Stimulated activated CD4-positive, alpha-beta T cell treated with anti-CD3 and anti-CD28 coated beads, Interleukin-4, amount 100 ng/mL, for 24 hours (primary cell): ENCODE measurements at places on chromosomes 11 and 22.

DNA sequence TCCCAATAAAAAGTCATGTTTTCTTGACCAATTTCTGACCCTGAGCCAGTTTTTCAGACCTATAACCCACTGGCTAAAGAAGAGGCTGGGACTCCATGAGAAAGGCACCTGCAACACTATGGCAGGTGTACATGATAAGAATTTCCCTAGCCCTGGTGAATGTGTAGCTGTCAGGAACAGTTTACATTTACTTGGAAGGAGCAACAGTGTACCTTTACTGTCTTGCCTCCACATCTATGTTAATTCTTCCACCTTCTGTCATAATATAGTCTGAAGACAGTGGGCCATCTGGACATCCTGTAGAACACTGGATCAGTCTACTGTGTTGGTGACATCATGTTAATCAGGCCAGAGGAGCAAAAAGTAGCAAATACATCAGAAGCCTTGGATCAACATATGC is 72.1 kb upstream of the CD82 start:
- DNase-seq, result no peak

DNA sequence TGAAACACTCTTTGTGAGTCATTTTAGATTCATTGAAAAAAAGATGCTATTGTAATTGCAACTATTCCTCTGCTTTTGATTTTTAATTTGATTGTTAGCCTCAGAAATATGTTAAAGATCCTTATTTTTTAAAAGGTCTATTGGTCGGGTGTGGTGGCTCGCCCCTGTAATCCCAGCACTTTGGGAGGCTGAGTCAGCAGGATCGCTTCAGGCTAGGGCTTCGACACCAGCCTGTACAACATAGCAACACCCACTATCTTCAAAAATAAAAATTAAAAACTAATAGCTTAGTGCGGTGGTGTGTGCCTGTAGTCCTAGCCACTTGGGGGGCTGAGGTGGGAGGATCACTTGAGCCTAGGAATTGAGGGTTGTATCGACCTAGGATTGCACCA is 71.9 kb upstream of the MYO18B start:
- DNase-seq, result no peak

GRCh38 chr11:36346562-36347383 is 50.7 kb downstream of the PRR5L start:
- no peak for DNase-seq

GRCh38 chr11:58446294-58446693 is 4.3 kb upstream of the OR5B12 start:
- DNase-seq, result no peak

DNA sequence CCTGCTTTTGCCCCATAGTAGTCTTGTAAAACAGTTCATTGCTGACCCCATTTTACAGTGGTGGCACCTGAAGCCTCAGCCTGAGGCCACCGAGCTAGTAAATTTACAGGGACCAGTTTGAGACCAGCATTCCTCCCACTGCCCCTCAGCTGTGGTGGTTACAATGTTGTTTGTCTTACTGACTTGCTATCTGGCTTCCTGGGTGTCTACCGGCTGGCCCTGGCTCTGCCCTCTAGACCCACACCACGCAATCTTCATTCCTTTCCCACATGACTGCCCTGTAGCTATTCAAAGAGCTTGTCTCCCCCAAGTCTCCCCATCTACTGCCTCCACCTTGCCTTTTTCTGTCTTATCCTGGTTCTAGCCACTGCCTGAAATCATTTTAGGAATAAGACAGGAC is 20.8 kb downstream of the PIK3IP1 start:
- DNase-seq, result no peak

- DNase-seq, result no peak
Measured at GRCh38 chr11:131618201-131618600, 247.8 kb downstream of the NTM start.

DNA sequence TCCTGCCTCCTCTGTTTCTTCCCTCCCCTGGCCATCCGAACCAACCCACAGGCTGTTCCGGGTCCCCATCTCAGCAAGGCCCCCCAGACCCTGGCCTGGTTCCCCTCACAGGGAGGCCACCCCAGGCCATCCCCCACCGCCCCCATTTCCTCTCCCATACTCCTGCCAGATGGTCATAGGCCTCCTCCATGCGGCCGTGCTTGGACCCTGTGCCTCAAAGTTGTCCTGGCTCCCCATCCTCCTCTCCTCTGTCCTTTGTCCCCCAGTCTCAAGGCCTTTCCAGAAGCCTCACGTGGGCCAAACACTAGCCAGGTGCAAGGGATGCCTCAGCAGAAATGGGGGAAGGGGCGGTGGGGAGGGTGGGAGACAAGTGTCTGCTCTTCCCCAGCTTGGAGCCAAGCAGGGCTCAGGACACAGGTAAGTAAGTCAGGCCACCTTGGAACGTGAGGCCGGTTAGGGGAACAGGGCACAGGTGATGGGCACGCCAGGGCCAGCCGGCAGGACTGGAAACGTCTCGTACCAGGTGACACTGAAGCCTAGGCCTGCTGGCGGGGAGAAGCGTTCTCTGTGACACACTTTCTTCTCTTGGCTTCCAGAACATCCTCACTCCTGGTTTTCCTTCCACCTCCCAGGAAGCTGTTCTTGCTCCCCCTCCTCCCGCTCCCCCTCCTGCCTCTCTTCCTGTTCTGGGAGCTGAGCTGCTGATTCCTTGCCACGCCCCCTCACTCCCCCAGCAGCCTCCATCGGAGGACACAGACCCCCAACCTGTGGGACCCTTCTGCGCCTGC is 31.5 kb upstream of the SLC22A12 start:
- no peak for DNase-seq

- no peak for DNase-seq
Measured at GRCh38 chr11:63847363-63847762, 8.5 kb downstream of the MARK2 start.

DNA sequence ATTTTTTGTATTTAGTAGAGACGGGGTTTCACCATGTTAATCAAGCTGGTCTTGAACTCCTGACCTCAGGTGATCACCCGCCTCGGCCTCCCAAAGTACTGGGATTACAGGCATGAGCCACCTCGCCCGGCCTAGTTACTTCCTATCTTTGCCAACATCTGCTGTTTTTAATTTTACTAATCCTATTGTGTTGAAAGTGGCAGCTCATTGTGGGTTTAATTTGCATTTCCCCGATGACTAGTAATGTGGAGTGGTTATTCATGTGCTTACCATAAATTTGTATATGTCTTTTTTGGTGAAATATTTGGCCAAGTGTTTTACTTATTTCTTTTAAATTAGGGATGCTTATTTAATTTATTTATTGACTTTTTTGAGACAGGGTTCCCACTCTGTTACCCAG is 74.2 kb upstream of the SLC25A18 start:
- no peak for DNase-seq

DNA sequence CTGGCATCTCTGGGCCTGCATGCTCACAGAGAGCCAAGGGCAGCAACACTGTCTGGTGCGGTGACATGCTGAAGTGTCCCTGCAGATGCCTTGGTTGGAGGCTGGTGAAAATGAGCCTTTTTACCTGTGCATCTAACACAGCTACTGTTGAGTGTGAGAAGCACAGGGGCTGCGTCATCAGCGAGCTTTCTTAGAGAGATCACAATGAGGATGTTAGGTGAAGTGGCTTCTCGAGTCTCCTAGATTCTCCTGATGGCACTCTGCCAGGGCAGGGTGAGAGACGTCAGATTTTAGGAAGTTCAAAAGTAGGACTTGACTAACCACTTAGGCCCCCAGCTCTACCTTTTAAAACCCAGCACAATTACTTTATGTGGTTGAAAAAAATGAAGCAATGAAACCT is 3.6 kb upstream of the SLC15A3 start:
- DNase-seq, result no peak

GRCh38 chr11:225734-226453 is 10.2 kb downstream of the SIRT3 start:
- DNase-seq, result no peak

DNA sequence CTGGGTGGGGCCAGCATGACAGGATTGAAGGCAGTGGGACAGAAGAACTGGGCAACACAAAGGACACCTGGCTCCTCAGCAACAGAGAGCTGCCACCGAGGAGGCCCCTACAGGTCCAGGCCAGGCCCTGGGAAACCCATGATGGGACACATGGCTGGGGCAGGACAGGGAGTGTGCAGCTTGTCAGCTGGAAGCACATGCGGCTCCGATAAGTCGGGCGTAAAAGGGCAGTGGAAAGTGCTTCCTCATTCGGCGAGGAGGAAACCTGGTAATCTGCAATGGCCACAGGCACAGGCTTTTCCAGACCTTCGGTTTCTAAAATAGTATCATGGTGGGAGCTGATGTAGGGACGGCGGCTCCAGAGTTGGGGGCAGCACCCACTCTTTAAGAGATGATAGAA is 16.5 kb downstream of the GNAZ start:
- DNase-seq, result no peak

DNA sequence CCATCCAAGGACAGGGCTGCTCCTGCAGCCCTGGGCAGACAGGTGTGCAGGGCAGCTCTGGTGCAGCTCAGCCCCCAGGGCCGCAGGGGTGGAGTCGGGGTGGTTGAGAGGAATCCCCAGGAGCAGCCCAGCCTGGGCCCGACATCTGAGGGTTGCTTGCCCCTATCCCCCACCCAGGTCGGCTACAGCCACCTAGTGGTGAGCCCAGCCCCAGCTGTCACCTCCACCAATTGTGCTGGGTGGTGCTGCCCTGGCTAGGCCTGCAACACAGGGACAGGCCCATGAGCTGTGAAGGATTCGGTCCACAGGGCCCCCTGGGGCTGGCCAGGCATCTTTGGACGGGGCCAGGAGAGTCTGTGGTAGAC is 29.6 kb downstream of the RTN4R start:
- peak; percentile 49 for DNase-seq

DNA sequence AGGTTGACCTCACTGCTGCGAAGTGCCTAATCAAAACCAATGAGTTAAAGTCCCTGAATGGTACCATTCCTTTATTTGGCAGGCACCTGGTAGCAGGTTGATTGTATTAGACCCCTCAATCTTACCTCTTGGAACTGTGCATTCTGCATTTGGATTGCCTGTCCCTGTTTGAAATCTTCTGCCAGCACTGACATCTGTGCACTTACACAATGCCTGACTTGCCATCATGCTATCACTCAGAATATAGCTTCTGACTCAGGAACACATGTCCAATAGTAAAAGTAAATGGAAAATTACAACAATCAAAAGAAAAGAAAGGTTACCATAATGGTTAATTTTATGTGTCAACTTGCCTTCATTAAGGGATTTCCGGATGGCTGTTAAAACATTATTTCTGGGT is 366.0 kb upstream of the PDGFD start:
- no peak for DNase-seq

DNA sequence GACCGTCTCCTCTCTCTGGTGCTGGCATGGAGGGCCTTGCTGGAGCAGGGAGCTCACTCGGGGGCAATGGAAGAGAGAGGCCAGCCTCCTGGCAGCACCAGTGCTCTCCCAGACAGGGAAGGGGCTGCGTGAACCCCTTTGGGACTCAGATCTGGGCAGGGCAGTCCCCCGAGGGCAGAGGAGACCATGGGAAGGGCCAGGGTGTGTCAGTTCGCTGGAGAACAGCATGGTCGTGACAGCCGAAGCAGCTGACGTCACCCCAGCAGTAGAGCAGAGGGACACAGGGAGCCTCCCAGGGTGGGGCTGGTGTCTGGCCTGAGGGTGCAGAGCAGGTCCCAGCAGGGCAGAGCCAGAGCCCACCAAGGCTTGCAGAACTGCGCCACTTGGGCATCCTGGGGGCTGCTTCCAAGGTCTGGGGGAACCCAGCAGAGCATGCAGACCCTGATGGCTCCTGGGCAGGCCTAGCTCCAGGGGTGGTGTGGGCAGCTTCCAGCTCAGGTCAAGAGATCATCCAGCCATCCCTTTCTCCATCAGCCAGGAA is 71.0 kb upstream of the KCNQ1OT1 start:
- peak; percentile 1 for DNase-seq

- DNase-seq, result no peak
Measured at GRCh38 chr22:24571266-24571665, 15.5 kb downstream of the SNRPD3 start.

DNA sequence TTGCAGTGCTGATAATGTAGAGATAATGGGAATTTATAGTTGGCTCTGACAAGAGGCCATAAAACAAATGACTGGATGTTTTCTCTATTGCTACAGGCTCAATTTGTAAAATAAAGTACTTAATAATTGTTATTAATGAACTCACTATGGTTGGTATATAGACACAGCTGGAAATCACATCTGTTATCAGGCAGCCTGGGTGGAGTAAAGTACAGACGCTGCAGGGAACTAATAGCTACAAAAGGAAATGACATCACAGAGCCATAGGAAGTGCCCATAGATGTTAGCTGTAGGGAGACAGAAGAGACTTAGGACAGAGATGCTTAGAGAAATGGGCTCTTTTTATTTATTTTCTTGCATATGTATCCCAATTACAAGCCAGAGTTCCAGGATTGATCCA is 81.0 kb upstream of the SNX19 start:
- DNase-seq, result no peak

- DNase-seq, result no peak
Measured at GRCh38 chr22:35409783-35410662, 10.1 kb downstream of the MCM5 start.
